Motor neuron (in vitro differentiated cells): ENCODE measurements at places on chromosomes 6 and 20. TPM values are rescaled to one million over a fixed set of nuclear protein-coding genes. Genes with fewer than 3 reads are reported as not detected.
A peak's percentile ranks its signal among the peaks of the same experiment; 100 is the strongest.

DNA sequence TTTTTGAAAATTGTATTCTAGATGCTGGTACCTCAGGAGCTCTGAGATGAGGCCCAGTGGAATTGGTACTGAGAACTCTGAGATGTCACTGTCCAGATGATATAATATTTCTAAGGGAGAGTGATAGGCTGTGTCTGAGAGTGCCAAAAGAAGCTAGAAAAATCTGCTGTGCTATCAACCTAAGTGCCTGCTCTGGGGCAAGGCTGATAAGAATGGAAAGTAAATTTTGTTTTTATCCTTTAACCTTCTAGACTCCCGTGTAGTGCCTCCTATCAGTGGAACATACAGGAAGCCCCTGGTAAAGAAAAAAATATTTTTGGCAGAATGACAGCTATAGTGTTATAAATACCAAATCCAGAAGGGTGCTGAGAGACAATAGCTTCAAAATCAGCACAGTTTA lies 348.2 kb downstream of the TFAP2B start:
- ATAC-seq = no peak

Gene ECT2L
- total RNA-seq = 0.31 and 0.43 TPM in 2 replicates

Gene CLPSL1
- total RNA-seq = not detected in 2 replicates

DNA sequence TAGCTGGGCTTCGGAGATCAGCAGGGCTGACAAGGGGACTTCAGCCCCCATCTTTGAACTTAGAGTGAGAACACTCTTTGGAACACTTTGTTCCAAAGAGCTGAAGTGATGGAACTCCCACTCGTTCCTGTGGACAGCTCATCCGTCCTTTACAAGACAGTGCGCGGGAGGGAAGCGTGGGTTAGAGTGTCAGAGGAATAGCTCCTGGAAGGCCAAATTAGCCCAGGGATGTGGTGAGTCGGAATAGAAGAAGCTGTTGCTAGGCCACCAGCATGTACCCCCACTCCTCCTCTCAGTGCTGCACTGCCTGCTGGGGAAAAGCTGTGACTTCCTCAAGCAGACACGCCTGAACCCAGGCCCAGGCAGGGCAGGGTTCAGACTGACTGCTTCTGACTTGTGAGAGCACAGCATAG lies 1.7 kb downstream of the SDCBP2 start:
- ATAC-seq = no peak

Gene SLC17A2
- not detected in 2 replicates for total RNA-seq

DNA sequence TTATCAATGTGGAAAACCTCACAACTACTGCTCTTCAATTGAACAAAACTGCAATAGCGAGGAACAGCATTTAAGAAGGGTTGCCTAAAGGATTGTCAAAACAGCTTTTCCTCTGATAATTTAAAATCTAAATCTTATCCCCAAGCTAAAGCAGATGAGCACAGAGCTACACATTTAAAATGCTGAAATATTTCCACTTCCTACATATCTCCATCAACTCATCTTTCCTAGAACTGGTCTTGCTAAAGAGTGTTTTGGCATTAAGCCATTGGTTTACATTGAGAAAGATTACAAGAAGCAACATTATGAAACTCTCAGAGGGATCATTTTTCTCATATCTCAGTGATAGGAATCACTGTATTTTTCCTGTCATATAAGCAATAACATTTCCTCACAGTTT lies 3.6 kb downstream of the OR10C1 start:
- ATAC-seq = no peak

Gene SLC4A11
- 0.05 and 0.81 TPM in 2 replicates for total RNA-seq

- no peak for ATAC-seq
These were observed 250.4 kb downstream of the NKAIN2 start for GRCh38 chr6:124054034-124054433.

Gene HTR1B
- 1.0 and 1.6 TPM in 2 replicates for total RNA-seq

DNA sequence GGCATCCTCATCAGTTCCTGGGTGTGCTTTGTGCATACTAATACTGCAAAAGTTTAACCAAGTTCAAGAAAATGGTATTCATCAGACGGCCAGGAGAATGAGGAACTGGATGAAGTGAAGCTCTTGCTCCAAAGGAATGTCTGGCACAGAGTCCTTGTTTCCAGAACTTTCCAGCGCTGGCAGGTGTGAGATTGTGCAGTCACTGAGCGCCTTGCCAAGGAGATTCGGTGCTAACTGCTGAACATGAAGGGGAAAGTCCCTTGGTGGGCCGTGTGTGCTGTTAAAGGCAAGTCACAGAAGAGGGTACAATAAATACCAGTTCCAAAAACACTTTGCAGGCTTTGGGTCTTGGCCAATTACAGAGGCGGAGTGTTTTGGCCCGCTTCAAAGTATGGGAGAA lies 262.3 kb upstream of the SOX4 start:
- no peak for ATAC-seq

Gene RNF39
- 0.97 and 1.5 TPM in 2 replicates for total RNA-seq

DNA sequence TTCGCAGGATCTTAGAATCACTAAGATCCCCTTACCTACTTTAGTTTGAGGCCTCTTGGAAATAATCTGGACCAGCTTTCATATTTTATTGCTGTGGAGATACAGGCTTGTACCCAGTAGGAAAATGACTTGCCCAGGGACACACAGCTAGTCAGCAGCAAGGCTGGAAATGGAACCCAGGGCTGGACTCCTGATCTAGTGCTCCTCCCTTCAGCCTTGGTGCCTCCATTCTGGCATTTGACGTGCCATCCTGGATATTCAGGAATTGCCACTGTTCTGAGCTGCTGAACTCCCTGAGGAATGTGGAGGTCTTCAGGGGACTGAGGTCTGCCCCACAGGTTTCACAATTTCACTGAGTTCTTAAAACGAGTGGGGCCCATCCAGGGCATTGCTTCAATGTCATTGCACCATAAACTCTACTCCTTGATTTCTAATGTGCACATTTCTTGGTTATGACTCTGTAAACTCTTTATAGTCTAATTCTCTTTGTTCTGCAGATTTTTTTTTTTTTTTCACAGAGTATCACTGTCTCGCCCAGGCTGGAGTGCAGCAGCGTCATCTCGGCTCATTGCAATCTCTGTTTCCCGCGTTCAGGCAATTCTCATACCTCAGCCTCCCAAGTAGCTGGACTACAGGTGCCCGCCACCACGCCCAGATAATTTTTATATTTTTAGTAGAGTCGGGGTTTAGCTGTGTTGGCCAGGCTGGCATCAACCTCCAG lies 26.7 kb upstream of the CDKN1A start:
- ATAC-seq = no peak

DNA sequence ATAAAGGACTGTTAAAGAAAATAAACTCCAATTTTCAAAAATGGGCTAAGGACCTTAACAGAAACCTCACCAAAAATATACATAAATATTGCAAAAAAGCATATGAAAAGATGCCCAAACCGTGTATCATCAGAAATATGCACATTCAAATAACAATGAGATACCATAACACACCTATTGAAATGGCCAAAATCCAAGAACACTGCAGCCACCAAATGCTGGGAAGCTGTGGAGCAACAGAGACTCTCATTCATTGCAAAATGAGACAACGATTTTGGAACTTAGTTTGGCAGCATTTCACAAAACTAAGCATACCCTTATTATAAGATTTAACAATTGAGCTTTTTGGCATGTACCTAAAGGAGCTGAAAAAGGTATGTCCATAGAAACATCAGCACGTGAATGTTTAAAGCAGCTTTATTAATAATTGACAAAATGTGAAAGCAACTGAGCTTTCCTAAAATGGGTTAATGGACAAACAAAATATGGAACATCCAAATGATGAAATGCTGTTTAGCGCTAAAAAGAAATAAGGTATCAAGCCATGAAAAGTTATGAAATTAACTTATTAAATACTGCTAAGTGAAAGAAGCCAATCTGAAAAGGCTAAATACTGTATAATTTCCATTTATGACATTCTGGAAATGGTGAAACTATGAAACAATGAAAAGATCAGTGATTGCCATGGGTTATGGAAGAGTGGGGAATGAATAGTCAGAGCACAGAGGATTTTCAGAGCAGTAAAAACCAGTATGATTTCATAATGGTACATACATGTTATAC lies 592.6 kb upstream of the ADGRB3 start:
- no peak for ATAC-seq

- ATAC-seq = peak; percentile 47
These were observed 136.4 kb downstream of the LINC00237 start for GRCh38 chr20:20969701-20970280.
